ENCODE measurements at places on chromosomes 3 and 15. TPM values are rescaled to one million over a fixed set of nuclear protein-coding genes. Genes with fewer than 3 reads are reported as not detected.
A peak's percentile ranks its signal among the peaks of the same experiment; 100 is the strongest.

GRCh38 chr15:31396881-31397560, 70.4 kb downstream of the KLF13 start:
- DNase-seq = peak; percentile 76

SRGAP3 gene
- 2.6 TPM for total RNA-seq

ITGA11 gene
- 360 TPM for total RNA-seq

AHSG gene
- total RNA-seq = not detected

CLRN1 gene
- not detected for total RNA-seq

DNA sequence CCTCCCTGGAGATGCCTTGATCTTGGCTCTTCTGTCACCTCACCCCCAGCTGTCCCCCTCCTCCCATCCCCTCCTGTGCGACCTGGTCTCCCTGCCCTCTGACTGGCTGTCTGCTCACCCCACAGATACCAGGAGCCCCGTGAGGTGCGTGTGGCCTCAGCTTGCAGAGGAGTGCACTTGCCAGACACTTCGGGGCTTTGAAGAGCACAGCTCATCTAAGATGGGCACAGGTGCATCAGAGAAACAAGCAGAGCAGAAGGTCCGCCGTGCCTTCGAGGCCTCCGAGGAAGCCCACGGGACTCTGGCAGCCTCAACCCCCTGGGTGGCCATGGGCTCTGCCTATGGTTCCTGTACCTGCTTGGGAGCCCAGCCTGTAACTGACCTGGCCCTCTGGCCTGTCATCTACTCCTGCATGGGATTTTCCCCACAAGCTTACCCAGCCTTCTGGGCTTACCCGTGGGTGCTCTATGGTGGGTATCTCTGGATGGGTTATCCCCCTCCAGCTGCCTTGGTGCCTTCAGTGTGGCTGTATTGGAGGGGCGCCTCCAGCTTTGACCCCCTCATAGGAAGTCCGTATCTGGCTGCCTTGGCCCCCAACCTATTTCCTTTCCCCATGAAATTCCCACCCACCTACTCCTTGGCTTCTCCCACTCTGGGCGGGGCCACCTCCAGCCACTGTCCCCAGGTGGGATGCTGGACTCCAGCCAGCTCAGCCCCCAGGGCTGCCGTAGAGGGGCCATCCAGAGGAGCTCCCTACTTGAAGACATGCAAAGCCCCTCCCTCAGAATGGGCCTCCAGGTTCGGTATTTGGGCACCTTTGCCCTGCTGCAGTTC, 3.8 kb downstream of the PRR23E start:
- DNase-seq = no peak

DNA sequence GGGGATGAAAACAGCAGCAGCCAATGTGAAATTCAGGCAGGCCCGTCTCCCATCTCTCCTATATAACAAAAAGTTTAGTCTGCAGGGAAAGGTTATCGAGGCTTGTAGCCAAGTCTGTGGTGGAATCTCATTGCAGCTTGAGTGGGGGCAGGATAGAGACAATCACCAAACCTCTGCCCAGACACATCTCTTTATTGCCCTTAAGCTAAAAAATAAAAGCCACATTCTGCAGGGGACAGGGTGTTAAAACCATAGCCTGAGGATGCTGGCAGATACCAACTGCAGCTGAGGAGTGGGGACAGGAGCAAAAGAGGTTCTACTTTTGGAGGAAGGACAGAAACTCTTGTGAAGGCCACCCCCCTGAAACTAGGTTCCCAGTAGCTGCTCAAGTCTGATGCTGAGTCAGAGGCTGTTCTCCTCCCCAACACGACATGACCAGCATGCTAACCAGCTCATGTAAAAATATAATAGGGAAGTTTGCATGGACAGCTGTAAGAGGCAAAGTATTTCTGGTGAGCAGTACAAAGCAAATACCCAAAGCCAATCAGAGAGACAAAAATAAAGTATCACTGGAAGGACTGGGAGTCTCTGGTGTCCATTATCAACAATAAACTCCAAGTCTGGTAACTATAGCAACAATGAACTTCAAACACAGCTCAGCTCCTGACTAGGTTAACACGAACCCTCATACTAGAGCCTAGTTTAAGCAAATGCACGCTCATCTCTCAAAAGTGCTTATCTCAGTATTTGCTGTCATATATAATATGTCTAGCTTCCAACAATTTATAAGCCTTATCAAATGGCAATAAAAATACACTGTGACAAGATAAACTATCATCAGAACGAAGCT, 362.2 kb upstream of the SLCO3A1 start:
- DNase-seq = no peak

GRCh38 chr15:99414755-99415731, 150.7 kb upstream of the MEF2A start:
- DNase-seq = no peak

CPN2 gene
- not detected for total RNA-seq

CYP8B1 gene
- not detected for total RNA-seq

Data from thoracic aorta (tissue), 2 donors.